ENCODE measurements at places on chromosomes 5 and 9.

DNA sequence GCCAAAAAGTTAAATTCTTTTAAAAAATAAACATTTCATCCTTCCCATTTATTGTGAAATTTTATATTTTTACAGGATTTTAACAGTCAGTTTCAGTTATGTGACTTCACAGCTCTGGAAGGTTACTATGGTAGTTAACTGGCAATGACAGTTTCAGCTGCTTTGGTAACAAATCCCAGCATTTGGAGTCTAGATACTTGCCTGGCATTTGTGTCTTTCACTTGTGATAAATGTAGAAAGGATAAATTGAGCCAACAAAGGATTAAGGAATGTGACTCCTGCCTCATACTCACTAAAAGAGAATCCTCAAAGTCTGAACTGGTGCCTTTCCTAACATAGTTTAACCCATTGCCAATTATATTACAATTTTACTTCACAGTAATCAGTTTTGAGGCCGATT lies 315.5 kb downstream of the FER start:
- no peak for DNase-seq

DNA sequence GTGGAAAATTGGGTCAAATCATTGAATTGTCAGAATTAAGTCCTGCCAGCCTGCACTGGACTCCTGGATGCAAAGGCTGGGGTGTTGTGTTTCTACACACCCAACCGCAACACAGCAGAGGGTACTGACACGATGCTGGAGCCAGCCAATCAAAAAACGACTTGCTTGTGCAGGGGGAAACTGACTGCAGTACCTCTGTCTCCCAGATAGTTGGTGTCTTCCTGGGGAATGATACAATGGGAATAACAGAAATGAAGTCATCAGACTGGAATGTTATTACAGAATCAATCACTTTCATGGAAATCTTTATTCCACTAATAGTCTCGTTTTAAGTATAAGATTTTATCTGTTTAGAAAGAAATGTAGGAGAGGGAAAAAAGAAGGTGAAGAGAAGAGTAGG lies 330.3 kb downstream of the MLLT3 start:
- DNase-seq, result no peak

DNA sequence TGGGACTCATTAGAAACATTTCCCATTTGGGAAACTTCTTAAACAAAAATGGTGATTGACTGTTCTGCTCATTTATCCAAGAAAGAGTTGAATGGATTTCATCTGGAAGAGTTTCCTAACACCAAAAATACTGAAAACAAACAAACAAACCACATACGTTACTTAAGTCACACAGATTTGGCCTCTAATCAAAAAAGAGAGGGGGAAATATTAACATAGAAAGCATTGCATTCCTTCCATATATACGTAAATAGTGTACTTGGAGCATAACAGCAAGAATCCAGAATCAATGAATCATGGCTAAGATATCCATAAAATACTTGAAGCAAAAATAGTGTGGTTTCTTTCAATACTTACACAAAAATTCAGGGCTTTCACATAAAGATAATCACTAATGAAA lies 189.8 kb upstream of the MAP3K1 start:
- no peak for DNase-seq

DNA sequence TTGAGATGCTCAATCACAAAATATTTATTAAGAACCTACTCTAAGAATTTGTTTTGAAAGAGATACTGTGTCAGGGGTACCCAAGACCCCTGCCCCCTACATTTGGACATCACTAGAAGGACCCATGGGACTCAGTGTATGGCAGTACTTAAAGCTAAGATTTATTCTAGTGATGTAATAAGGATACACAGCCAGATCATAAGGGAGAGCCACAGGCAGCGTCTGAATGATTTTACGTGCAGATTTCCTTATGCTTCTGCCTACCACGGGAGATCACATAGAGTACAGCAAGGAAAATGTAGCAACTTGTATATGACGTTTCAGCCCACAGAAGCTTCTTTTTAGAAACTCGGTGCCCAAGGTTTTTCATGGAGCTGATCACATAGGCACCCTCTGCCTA lies 172.9 kb downstream of the DEPDC1B start:
- no peak for DNase-seq

- DNase-seq, result no peak
Observed at GRCh38 chr5:57784121-57784520, 301.5 kb upstream of the ACTBL2 start.

GRCh38 chr5:158463938-158464337 lies 605.0 kb upstream of the CLINT1 start:
- DNase-seq, result no peak

- DNase-seq, result no peak
Observed at GRCh38 chr9:16417161-16417560, 453.3 kb downstream of the BNC2 start.

DNA sequence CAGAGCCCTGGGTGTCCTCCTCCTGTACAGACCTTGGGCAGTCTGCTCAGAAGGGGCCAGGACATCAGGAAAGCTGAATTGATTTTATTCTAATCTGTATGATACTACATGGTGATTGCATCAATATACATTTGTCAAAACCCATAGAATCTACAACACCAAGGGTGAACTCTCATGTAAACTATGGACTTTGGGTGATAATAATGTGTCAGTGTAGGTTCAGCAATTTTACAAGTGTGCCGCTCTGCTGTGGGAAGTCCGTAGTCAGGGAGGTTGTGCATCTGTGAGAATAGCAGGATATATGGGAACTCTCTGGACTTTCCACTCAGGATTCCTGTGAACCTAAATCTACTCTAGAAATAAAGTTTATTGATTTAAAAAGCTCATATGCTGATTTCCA lies 155.3 kb upstream of the NFIL3 start:
- DNase-seq, result no peak

DNA sequence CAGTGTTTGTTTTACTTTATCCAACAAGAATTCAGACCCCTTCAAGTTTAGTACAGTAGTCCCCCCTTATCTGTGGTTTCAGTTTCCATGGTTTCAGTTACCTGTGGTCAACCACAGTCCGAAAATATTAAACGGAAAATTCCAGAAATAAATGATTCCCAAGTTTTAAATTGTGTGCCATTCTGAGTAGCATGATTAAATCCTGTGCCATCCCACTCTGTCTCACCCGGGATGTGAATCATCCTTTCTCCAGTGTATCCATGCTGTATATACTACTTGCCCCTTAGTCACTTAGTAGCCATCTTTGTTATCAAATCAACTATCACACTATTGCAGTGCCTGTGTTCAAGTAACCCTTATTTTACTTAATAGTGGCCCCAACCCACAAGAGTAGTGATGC lies 153.8 kb upstream of the RASA1 start:
- DNase-seq, result no peak

- DNase-seq, result no peak
Observed at GRCh38 chr5:66285343-66285922, 141.3 kb downstream of the SREK1 start.

GRCh38 chr5:117245130-117245529 lies 670.5 kb upstream of the SEMA6A start:
- no peak for DNase-seq

- no peak for DNase-seq
Observed at GRCh38 chr5:158979290-158979689, 120.4 kb downstream of the EBF1 start.

DNA sequence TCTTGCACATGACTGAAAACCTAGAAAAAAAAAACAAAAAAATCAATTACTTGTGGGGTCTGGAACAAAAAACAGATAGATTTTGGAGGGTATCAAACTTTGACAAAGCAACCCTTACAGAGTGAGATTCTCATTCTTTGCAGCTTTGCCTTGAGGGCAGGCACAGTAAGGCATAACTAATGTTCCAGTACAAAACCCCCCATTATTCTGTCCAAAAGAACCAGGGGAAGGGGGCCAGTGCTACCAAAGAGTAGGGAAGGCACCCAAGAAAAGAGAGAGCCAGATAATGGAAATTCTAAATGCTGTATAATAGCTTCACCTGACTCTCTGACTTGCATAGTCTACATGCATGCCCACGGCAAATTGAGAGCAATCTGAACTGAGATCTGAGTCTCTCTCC lies 12.9 kb downstream of the POLK start:
- no peak for DNase-seq

DNA sequence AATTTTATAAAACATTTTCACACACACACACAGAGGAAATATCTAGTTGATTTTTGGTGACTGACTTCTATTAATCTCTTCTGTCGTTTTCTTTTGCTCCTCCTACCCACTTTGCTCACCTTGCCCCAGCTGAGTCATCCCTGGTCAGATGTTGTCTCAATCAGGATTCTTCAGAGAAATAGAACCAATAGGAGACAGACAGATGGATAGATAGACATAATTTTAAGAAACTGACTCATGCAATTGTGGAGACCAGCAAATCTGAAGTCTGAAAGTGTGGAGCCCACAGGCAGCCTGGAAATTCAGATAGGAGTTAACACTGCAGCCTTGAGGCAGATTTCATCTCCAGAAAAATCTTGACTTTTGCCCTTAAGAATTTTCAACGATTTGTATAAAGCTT lies 37.0 kb upstream of the PIK3R1 start:
- DNase-seq, result no peak

DNA sequence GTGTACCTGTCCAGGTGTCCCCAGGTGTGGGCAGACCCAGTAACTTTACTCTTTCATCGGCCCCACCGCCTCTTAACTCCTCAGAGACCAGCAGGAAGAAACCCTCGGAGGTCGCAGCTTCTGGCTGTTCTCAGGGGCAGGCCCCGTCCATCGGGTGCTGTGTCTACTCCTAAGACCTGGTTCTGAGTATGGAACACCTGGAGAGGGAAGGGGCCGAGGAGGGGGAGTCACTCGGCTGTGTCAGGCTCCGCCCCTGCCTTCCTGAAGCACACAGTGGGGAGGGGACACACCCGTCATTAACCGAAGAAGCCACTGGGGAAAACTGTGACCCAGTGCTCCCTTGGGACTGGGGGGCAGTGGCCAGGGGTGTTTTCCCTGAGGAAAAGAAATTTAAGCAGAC lies 22.3 kb downstream of the NTNG2 start:
- no peak for DNase-seq

DNA sequence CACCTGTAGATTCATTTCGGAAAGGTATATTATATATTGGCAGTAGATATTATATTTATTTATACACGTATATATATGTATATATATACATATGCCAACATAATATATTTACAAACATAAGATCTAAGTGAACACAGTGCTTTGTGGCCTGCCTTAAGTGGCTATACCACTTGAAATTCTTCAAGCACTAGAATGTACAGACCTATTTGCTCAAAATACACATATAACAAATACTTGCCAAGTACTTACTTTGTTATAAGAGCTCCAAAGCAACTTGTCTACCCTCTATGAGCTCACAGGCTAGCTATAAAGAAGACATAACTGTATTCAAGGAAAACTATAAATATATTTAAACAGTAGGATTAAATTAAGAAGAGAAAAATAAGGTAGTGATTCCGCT lies 33.6 kb upstream of the SLC36A1 start:
- no peak for DNase-seq

DNA sequence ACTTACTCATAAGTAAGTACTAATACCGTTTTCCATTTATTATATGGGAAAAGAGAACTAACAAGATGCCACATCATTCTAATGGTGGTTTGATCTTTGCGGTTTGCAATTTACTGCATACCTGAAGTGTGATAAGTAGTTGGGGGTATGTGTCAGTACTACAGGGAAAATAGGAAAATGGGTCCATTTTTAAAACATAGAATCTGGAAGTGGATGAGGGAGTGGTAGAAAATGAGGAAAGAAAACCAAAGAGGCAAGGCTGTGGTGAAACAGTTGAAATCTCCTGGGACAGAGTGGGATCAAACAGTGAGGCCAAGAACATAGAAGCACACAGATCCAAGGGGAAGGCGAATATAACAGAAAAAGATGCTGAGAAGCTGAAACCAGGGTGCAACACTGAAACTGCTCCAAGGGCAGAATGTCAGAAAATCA lies 6.7 kb downstream of the ADAMTSL1 start:
- no peak for DNase-seq

DNA sequence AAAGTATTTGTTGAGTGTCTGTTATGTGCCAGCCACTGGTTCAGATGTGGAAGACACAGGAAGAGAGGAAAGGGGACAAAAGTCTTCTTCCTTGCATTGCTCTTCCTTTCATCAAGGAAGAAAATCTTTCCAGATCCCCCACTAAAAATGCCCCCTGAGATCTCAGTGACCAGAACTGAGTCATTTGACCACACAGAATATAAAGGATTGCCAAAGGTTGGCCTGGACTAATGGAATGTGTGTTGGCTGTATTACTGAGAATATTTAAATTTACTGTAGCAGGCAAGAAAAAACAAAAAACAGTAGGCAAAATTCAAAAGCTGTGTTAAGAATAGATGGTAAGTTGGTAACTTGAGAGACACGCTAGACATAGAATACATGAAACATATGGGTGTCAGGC lies 10.0 kb upstream of the SEPTIN8 start:
- DNase-seq, result no peak

DNA sequence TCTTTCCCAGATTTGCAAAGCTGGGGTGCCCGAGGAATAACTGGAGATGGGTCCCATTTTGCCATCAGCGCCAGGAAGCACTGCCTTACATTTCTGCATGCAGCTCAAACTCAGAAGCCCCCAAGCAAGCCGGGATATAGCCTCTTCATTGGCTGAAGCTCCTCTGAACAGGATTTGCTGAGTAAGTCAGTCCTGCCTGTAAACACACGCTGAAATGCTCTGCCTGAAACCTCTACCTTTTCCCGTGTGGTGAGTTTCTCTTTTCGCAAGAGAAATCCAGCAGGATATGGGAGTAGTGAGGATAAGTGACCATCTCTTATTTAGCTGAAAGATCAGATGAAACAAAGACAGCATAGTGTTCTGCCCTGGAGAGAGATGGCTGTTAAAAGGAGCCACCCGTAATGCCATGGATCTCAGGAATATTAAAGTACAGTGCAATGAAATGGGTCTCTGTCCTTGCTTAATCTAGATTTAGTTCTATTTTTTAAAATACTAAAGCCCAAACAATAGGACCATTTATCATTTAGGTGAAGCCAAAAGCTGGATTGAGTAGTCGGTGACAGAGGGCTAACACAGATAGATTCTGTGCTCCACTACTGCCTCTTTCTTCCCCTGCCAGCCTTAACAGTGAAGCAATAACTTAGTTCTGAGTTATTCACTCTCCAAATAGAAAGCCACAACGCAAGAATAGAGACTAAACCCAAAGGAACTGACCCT lies 177.5 kb upstream of the PPP2R2B start:
- no peak for DNase-seq

GRCh38 chr5:94700592-94700991 lies 82.1 kb downstream of the SLF1 start:
- DNase-seq, result no peak

DNA sequence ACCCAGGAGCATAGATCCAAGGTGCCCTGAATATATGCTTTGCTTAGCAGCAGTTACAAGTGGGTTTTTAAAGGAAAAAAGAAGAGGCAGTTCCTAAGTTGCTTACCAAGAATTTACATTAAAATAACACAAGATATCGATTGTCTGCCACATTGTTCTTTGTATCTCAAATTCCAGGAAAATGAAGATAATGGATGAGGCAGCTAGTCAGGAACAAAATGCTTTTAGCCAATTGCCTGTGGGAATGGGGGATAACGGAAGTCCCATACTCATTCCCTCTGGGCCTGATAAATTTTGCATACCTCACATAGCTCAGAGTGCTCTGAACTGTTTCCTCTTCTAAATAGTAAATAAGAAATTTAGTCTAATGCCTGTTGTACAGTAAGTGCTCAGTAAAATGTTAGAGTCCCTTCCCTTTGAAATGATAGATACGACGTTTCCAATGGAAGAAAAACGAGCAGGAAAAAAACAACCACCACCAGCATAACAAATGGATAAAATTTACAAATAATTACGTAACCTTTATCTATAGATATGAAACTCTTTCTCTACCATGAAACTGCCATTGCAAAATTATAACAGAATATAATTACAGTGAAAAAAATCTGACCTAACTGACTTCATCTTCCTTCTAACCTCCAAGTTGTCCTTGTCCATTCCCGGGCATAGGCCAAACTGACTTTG lies 35.5 kb upstream of the TENT2 start:
- no peak for DNase-seq
